ENCODE measurements at places on chromosomes 1 and 21.

GRCh38 chr1:197144570-197145325 lies 1.7 kb downstream of the ASPM start:
- no peak for DNase-seq

GRCh38 chr1:162756523-162756922 lies 34.0 kb upstream of the HSD17B7 start:
- no peak for DNase-seq

DNA sequence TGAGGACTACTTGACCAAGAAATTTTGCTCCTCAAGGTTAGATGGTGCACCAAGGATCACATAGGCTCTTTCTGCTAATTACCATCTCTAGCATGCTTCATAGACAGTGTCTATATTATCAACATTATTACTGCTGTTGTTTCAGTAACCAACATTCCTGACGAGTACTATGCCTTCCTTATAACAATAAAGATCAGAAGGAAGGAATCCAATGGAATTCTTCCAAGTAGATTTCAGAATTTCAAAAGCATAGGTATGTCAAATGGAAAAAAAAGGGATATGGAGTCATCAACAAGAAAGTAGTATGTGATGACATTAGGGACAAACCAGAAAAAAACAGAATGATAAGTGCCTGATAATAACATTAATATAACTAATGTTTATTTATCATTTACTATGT lies 39.6 kb upstream of the LPGAT1 start:
- no peak for DNase-seq

- no peak for DNase-seq
Observed at GRCh38 chr1:216670118-216670883, 52.9 kb downstream of the ESRRG start.

- no peak for DNase-seq
Observed at GRCh38 chr1:178267646-178268094, 173.8 kb downstream of the RASAL2 start.

DNA sequence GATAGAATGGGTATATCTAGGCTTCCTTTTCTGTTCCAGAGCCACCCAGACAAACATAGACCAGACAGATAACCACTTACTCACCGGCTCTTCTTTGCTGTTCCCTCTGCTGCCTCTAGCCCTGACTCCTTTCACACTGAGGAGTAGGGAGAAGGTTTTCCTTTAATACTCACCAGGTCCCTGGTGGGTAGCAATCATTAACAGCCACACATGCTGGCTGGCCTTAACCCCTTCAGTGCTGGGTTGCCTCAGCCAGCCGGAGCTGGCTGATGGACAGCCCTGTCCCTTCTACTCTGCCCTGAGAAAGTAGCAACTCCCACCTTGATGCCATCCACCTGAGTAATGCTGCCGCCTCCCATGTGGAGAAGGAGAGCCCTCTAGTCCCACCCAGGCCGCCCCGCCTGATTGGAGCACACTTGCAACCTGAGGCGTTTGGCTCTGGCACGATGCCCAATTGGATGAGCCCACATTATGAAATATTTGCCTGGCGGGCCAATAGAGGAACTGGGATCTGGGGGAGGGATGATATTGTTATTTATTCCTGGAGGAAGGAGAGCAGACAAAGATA lies 71.6 kb downstream of the PLEKHA6 start:
- DNase-seq: peak; percentile 90

DNA sequence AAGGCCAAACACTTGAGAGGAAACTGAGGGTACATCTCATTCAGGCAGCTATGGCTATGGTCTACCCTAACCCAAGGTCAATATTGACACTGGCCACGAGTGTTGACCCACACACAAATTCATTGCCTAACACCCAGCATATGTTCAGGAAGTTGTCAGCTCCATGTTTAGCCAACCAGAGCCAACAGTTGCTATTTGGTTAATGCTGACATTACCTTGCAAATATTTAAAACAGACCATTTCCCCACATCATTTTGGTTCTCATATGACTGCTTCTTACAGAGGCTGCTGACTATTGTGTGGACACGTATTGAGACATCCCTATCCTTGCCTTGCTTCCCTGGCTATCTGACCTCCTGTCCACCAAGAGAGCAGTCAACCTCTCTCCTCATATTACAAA lies 97.3 kb downstream of the LMX1A start:
- DNase-seq: no peak

GRCh38 chr1:230123280-230124185 lies 56.5 kb downstream of the GALNT2 start:
- DNase-seq: no peak

Measured in NCI-H1436 treated with DMSO at 0.1 percent for 48 hours (cell line).